GM12865 (cell line): ENCODE measurements at places on chromosomes 2 and 18.

DNA sequence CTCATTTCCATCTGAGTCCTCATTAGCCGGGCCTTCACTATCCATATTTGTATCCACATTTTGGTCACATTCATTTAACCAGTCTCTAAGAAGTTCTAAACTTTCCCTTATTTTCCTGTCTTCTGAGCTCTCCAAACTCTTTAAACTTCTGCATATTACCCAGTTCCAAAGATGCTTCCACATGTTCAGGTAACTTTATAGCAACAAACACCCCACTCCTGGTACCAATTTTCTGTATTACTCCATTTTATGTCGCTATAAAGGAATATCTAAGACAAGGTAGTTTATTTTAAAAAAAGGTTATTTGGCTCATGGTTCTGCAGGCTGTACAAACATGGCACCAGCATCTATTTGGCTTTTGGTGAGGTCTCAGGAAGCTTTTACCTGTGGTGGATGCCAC, 38.8 kb upstream of the AGFG1 start:
- DNase-seq: no peak

GRCh38 chr2:124027182-124027581, 2.1 kb downstream of the CNTNAP5 start:
- DNase-seq: peak; percentile 59

GRCh38 chr2:49933711-49934110, 779.4 kb upstream of the FSHR start:
- no peak for DNase-seq

DNA sequence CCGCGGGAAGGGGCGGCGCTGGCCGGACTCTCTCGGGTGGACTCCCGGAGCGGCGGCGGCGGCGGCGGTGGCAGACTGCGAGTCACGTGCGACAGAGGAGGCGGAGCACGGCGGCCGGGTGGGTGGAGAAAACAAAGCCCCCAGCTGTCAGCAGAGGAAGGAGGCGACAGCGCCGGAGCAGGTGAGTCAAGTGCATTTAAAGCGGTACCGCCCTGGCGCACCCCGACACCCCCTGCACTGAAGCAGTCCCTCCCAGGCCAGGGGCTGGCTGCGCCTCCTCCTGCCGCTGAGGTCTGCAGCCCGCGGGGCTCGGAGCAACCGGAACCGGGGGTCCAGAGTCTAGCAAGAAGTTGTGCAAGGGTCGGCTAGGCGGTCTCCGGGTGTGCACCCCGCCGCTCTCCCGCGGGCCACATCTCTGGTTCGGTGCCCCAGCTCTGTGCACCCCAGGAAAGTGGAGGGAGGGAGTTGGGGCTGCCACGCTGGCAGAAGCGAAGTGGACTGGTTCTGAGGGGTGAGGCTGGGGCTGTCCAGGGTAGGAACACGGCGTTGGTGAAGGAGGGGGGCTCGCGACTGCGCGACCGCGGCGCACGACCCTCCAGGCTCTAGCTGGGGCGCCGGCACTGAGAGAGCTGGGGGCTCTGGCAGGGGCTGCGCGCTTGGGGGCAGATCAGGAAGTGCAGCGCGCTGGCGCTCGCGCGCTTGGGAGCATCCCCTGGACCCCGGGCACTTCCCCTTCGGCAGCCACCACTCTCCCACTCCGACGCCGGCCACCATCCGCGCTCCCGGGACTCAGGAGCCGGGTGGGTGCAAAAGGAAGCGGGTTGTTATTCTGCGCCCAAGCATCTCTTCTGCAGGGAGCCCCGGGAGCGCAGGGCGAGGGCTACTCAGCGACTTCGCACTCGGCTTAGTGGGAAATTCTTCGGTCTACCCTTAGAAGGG, 64.0 kb upstream of the MAPRE2 start:
- peak; percentile 77 for DNase-seq

DNA sequence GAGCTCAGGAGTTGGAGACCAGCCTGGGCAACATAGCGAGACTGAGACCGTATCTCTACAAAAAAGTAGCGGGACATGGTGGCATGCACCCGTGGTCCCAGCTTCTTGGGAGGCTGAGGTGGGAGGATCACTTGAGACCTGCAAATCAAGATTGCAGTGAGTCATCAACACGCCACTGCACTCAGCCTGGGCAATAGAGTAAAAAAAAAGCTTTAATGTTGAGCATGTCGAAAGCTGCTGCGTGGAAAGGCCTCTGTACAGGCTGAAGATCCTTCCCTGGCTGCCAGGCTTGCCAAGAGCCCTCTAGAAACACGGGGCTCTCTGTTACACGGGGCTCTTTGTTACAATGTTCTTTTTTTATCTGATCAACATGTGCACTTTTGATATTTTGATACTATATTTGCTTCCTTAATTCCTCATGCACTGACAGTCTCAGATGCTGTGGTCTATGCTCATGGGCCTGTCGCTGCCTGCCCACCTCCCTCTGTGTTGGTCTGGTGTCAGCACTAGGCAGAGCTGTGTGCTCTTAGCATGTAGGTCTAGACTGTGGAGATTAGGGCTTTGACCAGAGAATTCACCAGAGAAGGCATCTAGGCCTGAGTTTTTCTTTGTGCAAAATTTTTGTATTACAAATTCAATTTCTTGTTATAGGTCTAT, 18.7 kb downstream of the CLK1 start:
- no peak for DNase-seq

DNA sequence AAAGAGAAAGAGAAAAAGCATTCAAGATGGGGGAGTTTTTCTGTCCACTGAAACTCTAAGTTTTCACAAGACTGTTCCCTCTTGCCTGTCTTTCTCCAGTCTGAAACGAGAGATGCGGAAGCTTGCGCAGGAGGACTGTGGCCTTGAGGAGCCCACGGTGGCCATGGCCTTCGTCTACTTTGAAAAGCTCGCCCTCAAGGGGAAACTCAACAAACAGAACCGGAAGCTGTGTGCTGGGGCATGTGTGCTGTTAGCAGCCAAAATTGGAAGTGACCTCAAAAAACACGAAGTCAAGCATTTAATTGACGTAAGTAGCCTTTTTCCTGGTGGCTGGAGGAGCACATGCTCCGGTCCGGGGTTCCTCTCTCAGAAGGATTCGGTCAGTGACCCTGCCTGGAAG, 118.3 kb downstream of the CABLES1 start:
- no peak for DNase-seq

DNA sequence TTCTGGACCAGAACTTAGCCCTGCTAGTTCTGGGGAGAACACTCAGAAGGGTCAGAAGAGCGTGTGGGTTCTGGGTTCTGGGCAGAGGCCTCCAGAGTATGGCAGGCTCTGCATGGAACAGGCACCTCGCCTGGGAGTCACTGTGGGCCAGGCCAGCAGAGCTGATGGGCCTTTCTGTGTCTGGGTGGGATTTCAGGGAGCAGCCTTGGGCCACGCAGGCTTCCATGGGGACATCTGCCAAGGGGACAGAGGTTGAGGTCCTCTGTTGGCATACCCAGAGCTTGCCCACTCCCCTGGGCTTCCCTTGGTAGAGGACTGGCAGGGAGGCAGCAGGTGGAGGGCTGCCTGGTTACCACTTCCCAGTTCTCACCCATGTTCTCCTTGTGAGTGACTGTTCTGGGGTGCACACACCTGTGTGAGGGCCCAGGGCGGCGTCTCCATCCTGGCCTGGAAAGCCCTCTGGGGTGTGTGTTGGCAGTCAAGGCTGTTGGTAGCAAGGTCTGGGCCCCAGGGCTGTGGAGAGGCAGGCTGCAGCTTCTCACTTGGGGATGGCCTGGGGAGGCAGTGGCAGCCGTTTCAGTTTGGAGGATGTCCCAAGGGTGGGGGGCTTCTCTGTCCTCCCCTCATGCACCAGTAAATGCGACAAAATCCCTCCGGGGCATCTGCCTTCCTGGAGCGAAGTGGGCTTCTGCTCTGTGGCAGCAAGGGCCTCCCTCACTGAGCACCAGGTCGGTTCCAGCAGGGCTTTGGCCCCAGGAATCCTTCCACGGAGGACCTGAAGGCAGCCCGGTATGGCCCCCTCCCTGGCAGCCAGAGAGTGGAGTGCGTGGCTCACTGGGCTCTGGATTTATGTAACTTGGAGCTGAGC, 74.6 kb upstream of the HDAC4 start:
- no peak for DNase-seq

- no peak for DNase-seq
These were observed 127.8 kb downstream of the CTIF start for GRCh38 chr18:48666613-48667012.

GRCh38 chr2:46462936-46463335, 16.4 kb upstream of the TMEM247 start:
- DNase-seq: no peak

DNA sequence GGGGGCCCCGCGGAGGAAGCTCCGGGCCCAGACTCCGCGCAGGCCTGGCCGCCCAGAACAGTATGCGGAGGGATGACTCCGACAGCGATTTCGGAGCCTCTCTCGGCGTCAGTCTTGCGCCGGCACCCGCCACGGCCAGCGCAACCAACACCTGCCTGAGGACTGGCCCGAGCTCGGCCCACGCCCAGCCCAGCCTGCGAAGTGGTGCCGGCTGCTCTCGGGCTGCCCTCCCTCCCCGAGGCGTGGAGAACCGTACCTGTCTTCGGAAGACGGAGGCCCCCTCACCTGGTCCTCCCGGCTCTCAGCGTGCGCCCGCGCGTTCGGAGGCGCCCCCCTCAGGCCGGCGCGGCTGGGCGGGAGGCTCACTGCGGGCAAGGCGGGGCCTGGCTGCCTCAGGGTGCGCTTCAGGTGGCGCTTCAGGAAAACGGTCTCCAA, at the start of gene M1AP:
Gene M1AP (minus strand): TSS at position 322 of the 435 bp plus-strand sequence. CDS start 8,055 bp downstream, outside the sequence.
- DNase-seq: no peak

DNA sequence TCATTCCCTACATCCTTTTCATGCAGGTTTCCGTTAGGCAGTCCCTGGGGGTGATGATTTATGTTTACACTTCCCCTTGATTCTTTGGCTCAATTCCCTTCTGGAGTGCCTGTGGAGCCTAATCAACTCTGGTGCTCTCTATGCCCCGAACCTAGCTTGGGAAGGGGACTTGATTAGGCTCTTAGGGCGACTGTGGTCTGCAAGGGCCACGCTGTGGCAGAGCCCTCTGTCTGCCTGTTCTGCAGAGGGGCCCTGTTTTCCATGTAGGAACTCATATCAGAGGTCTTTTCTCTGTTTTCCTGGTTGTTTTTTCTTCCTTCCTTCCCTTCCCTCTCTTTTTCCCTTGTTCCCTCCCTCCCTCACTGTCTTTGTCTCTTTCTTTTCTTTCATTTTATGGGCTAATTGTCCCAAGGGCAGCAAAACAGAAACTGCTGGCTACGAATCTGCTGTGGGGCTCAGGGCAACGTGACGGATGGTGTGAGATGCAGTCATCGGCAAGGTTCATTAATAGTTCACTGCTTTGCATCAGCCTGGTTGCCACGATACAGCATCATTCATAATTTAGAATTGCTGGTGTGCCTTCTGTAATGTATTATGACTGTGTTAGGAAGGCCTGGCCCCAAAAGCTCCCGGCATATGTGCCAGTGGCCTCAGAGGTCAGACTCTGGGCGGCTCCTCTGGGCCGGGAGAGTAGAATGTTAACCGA, 134.5 kb downstream of the NAPG start:
- DNase-seq: no peak

- DNase-seq: no peak
These were observed 44.6 kb downstream of the BAZ2B start for GRCh38 chr2:159571540-159572260.

- DNase-seq: no peak
These were observed 38.1 kb downstream of the FN1 start for GRCh38 chr2:215397632-215398341.

GRCh38 chr2:217685255-217685605, 317.6 kb downstream of the TNS1 start:
- no peak for DNase-seq

DNA sequence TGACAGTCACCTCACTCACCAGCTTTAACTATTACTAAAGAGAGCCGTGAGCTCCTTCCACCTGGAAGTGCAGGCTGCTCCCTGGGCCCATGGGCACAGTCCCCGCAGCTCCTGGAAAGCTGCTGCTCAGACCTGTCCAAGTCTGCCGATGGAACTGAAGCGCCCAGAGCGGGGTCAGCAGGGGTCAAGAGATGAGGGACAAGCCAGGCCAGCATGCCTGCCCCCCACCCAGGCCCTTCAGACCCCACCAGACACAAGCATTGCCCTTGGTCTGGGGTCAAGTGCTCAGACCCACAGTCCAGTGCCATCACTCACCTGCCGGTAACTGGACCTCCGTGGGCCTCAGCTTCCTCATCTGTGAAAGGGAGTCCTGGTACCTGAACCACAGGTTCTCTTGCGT, 59.9 kb downstream of the BIN1 start:
- no peak for DNase-seq

DNA sequence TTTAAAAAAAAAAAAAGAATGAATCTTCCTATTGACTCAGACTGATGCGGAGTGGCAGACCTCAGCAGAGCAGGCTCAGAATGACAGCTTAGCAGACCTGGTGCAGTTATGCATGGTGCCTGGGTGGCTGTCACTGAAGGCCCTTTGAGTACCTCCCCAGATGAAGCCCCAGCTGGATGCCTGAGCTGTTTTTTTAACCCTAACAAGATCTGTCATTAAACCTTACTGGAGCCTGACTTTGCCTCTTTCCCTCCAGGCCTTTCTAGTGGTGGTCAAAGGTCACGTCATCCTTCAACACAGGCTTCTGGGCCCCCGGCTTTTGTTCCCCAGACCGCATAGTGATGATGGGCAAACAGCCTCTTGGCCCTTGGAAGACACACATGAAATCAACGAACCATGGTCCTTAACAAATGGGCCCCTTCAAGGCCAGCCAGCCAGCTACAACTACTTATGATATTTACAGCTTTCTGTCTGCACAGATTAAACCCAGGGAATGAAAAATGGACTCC, 138.3 kb upstream of the CYP1B1 start:
- peak; percentile 39 for DNase-seq

DNA sequence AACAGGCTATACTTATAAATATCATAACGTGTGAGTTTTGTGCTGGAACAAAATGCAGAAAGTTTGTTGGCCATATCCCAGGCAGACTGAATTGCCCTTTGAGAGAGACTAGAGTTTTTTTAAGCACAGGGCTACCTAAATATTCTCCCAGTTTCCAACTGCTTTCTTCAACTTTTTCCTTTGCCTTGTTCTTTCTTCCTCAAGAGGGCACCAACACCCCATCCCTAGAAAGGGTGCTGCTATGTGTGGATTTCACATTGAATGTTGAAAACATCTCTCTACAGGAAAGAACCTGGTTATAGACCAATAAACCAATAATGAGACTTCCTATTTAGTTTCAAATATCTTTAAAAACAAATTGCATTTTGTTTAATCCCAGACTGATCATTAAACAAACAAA, 87.9 kb downstream of the ICOS start:
- peak; percentile 36 for DNase-seq

DNA sequence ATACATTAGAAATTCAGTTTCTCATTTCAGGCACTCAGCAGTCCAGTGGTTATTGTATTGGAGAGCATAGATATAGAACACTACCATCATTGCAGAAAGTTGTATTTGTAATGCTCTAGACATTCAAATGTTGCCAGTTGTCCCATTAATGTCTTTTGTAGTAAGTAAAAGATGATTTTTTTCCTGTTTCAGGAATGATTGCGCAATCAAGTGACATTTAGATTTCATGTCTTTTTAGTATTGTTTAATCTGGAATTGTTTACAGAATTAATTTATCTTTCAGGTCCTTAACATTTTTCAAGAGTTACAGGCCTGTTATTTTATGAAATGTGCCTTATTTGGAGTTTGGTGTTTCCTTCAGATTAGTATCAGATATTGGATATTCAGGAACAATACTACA, 134.7 kb downstream of the MSTN start:
- DNase-seq: no peak
